ENCODE measurements at places on chromosomes 12 and 14. TPM values are rescaled to one million over a fixed set of nuclear protein-coding genes. Genes with fewer than 3 reads are reported as not detected.

Gene PZP
- 0.20 TPM for total RNA-seq

- no peak for DNase-seq
Measured at GRCh38 chr12:94222351-94223084, 74.1 kb downstream of the PLXNC1 start.

DNA sequence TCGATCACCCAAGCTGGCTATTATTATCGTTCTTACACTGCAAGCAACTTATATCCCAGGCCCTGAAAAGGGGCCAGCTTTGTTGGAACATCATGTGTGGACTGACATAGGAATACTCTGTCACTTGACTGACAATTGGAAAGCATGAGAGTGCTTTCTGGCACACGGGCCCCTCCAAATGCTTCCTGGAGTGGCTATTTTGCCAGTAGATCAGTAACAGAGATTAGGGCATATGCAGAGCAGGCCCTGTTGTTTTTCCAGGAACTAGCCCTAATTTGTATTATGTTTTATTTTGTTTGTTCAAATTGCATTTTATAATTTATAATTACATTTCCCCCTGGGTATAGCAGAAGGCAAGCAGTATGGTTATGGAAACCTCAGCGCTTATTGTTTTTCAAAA is 170.1 kb upstream of the FRMD6 start:
- no peak for DNase-seq

- no peak for DNase-seq
Measured at GRCh38 chr14:33979613-33980276, 28.9 kb upstream of the EGLN3 start.
